ENCODE measurements at places on chromosomes 4 and X. TPM values are rescaled to one million over a fixed set of nuclear protein-coding genes. Genes with fewer than 3 reads are reported as not detected.

The ETFDH gene
- total RNA-seq = 27.1 TPM

DNA sequence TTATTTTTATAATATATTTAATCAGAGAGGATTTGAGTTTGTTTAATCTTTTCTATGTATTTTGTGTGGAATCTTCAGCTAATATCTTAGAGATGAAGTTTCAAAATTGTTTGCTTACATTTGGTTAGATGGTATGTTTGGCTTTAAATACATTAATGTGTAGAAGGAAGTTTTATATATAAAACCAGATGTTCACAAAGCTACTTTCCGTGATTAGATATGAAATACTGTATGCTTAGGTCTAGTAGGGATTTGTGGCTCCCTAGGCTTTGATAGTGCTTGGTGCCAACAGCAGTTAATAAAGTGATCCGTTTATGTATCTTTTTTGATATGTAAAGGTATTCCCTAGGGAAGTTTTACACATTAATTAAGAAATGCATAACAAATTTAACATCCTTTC lies 223.0 kb downstream of the ARHGAP10 start:
- H3K4me1 ChIP-seq = no peaks in the 10 kb centered on the region
- H3K27ac ChIP-seq = no peak overlapping the region
- no peaks in the 10 kb centered on the region for H3K27me3 ChIP-seq
- no peak overlapping the region for H3K4me3 ChIP-seq

DNA sequence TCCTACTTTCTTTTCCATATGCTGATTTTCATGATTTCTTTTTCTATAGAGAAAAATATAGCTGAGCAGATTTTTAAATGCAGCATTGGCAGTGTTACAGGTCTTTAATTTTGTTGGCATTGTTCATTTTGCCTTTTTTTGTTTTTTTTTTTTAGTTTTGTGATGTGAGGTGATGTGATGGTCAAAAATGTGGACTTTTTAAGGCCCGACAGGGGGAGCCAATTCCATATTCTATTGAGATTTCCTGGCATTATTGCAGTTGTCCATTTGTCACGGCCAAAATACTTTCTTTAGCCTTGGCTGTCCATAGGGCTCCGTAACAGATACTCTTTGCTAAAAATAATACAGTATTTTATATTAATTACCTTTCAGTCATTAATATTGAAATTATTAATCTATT lies 47.8 kb downstream of the SLIT2 start:
- H3K36me3 ChIP-seq = no peaks in the 10 kb centered on the region
- H3K27ac ChIP-seq = no peak overlapping the region
- no peak for DNase-seq
- no peaks in the 10 kb centered on the region for H3K4me1 ChIP-seq
- no peak overlapping the region for H3K4me3 ChIP-seq
- H3K27me3 ChIP-seq = no peaks in the 10 kb centered on the region

DNA sequence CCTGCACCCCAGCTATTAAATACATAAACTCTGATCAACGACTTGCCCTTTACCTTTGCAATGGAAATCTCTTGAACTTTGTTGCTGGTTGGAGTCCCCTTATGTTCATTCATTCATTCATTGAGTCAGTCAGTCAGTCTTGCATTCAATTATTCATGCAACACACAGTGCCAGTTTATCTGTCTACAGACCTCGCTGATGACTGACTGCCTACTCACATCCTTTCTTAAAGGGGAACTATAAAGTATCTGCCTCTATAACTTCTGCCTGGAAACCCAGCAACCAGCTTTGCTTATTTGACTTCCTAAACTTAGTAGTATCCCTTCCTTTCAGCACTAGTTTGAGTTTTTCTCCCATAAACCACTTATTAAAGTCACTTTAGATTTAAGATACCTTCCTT lies 620.8 kb upstream of the ADGRL3 start:
- no peak overlapping the region for H3K4me3 ChIP-seq
- no peaks in the 10 kb centered on the region for H3K27me3 ChIP-seq
- no peak for DNase-seq
- H3K27ac ChIP-seq = no peak overlapping the region

DNA sequence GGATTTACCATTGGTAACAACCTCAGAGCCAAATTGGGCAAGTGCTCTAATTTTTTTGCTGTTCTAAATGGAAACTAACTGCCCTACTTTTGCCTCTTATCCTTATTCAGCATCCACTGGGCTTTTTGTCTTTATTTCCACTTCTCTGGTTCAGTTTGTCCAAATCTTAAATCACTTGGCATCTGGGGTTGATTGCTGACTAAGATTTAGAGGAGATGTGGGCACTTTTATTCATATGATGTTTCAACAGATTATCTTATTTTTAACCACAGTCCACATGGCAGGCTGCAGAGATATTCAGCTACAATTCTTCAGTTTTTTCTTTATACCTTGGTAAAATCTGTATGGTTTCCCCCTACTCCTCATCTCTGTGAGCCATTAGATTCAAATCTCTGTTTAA lies 1161.4 kb upstream of the PCDH7 start:
- H3K4me3 ChIP-seq = no peak overlapping the region
- no peak overlapping the region for H3K27ac ChIP-seq
- no peaks in the 10 kb centered on the region for H3K27me3 ChIP-seq
- no peaks in the 10 kb centered on the region for H3K4me1 ChIP-seq
- no peak for DNase-seq

GRCh38 chrX:38970074-38970473 lies 168.8 kb downstream of the MID1IP1 start:
- no peaks in the 10 kb centered on the region for H3K36me3 ChIP-seq
- H3K27me3 ChIP-seq = no peaks in the 10 kb centered on the region
- no peak overlapping the region for H3K27ac ChIP-seq

DNA sequence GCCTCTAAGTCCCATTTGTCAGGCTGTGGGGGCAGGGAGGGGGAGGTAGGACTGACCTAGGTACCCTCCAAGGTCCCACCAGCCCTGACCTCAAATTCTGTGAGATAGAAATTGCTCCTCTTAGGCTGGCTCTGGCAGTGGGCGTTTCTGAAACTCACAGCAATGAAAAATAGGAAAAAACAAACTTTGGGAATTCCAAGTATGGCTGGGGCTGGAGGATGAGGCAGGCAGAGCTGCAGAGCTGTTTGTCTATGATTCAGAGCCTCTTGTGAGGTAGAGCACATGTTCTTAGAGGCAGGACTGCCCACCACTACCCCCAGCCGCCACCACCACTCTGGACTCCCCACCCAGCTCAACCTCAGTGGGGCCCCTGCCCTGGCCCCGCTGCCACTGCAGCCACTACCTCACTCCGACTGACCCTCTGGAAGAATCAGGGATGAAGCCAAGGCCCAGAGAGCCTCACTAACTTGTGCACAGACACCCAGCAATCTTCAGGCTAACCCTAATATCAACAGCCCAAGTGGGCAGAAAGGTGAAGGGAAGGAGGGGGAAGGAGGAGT lies 98.2 kb downstream of the PJA1 start:
- no peaks in the 10 kb centered on the region for H3K27me3 ChIP-seq
- no peaks in the 10 kb centered on the region for H3K36me3 ChIP-seq
- no peak overlapping the region for H3K27ac ChIP-seq
- H3K4me3 ChIP-seq = no peak overlapping the region
- no peaks in the 10 kb centered on the region for H3K4me1 ChIP-seq

The C4orf50 gene
- 0.27 TPM for total RNA-seq

GRCh38 chr4:22744478-22745062 lies 51.8 kb downstream of the GBA3 start:
- no peak for DNase-seq
- no peak overlapping the region for H3K4me3 ChIP-seq
- H3K36me3 ChIP-seq = no peaks in the 10 kb centered on the region
- no peak overlapping the region for H3K27ac ChIP-seq
- H3K4me1 ChIP-seq = no peaks in the 10 kb centered on the region

DNA sequence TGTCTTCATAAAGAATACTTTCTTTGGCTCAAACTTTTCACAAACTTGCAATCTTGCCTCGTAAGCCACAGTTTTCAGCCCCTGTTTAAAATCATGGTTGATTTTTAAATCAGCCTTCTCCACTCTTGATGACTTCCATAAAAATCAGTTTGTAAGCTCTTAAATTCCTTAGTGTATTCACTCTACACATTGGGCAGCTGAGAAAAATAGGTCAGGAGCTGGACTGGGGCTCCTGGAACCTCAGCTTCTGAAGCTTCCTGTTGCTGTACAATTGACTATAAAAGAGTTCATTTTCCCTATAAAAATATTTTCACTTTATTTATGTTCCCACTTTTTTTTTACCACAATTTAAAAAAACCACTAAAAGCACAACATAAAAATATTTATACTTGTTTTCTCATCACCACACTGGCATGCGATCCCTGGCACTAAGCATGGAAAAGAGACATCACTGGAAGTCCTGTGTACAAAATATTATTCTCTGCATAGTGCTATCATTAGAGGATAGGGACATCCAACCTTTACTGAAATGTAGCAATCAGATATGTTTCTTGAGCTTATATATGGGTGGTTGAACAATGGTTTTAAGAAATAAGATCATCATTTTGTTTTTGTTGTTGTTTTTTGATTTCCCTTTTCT lies 345.7 kb downstream of the FBXO8 start:
- peaks cover 2% of the 10 kb centered on the region for H3K27me3 ChIP-seq
- no peaks in the 10 kb centered on the region for H3K4me1 ChIP-seq
- H3K27ac ChIP-seq = no peak overlapping the region
- DNase-seq = no peak

The GPR50 gene
- total RNA-seq = not detected

The TDO2 gene
- not detected for total RNA-seq

The SFRP2 gene
- not detected for total RNA-seq

DNA sequence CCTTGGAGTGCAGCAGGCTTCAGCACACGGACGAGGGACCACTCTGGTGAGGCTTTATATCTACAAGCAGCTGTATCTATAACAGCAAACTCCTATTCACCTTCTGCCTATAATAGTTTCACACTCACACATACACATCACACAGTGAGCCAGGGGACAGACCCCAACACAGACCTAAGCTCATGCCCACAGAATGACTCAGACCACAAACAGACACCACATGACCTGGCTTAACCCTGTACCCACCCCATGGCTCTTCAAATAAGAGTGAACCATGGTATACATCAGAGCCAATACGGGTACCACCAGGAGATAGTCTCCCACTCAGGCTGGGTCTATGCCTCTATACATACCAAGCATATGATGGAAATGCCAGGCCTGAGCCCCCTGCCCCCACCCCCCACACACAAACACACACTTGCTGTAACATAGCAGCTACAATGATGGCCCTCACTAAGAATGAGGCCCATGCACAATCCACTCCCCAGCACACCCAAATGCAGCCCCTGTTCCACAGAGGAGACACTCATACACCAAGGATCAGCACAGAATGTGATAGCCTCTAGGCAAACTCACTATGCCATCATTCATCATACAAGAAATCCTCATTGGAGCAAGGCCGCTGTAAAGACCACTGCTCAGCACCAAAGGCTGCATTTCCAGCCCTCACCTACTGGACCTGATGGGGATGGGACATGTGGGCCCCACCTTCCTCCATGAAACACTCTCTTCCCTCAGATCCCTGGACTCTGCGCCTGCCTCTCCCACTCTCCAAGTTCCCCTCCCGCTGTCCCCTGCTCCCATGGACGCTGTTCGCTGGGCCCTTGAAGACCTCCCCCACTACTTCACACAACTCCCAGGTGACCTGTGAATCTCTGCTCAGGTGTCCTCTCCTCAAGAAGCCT lies 62.1 kb upstream of the XIAP start:
- H3K36me3 ChIP-seq = no peaks in the 10 kb centered on the region
- no peak for DNase-seq
- H3K4me1 ChIP-seq = no peaks in the 10 kb centered on the region
- no peak overlapping the region for H3K27ac ChIP-seq
- H3K4me3 ChIP-seq = no peak overlapping the region

The CXorf51A gene
- not detected for total RNA-seq

The AMBN gene
- not detected for total RNA-seq

- no peak overlapping the region for H3K27ac ChIP-seq
- no peaks in the 10 kb centered on the region for H3K4me1 ChIP-seq
- no peak for DNase-seq
- no peak overlapping the region for H3K4me3 ChIP-seq
Measured at GRCh38 chr4:41832961-41833360, 84.4 kb upstream of the PHOX2B start.

The FRAS1 gene
- total RNA-seq = not detected

DNA sequence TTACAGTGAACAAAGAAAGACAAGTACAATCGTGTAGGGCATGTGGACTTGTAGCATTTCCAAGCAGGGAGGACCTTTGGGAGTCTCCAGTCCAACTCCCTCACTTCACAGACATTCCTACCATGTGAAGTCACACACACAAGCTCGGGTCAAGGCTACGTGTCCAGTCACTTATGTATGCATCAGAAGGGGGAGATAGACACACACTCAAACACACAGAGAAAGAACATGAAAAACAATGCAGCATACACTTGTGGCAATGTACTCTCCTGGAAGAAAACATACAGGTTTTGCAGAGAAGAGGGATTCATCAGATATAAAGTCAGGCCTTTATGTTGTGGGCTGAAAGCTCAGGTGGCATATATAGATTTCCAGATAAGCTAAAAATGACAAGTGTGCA lies 136.1 kb upstream of the MID1 start:
- H3K27ac ChIP-seq = no peak overlapping the region
- H3K4me3 ChIP-seq = no peak overlapping the region
- no peaks in the 10 kb centered on the region for H3K4me1 ChIP-seq
- no peaks in the 10 kb centered on the region for H3K36me3 ChIP-seq
- DNase-seq = no peak

DNA sequence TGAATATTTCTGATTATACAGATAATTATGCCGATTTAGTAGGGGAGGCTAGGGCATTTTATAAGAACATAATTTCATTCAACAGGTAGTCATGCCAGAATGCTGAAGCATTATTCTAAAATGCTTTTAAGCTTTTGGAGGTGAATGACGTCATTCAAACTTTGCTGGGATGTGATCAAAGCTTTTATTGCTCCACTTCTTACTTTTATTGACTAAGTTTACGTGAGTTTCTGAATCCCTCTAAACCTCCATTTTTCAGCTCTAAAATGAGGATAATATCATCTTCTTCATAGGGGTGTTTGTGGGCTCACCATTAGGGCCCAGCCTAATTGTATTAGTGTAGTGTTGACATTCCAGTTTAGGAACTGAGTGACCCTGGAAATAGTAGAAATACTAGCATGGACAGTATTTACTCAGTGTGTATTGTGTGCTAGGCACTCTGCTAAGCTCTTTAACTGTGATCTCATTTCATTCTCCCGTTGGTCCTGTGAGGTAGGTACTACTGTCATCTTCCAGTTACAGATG lies 3.0 kb downstream of the WWC2 start:
- no peak overlapping the region for H3K27ac ChIP-seq
- DNase-seq = no peak
- no peak overlapping the region for H3K4me3 ChIP-seq

- no peaks in the 10 kb centered on the region for H3K4me1 ChIP-seq
- no peaks in the 10 kb centered on the region for H3K36me3 ChIP-seq
Measured at GRCh38 chr4:115973768-115974167, 860.3 kb upstream of the NDST4 start.

The SSX2B gene
- total RNA-seq = not detected

The NELFA gene
- total RNA-seq = 34.7 TPM

The BST1 gene
- 1.0 TPM for total RNA-seq

The TMPRSS11A gene
- total RNA-seq = not detected

GRCh38 chr4:23897564-23898109 lies 7.8 kb upstream of the PPARGC1A start:
- no peaks in the 10 kb centered on the region for H3K4me1 ChIP-seq
- no peak for DNase-seq
- H3K36me3 ChIP-seq = no peaks in the 10 kb centered on the region
- H3K27me3 ChIP-seq = no peaks in the 10 kb centered on the region
- no peak overlapping the region for H3K4me3 ChIP-seq

- H3K27ac ChIP-seq = no peak overlapping the region
- no peaks in the 10 kb centered on the region for H3K27me3 ChIP-seq
- H3K4me1 ChIP-seq = peaks cover 4% of the 10 kb centered on the region
Measured at GRCh38 chr4:39571054-39571453, 43.8 kb upstream of the UGDH start.

The SPIN2A gene
- total RNA-seq = 0.97 TPM

The TCEAL3 gene
- 4.0 TPM for total RNA-seq
